ENCODE measurements at places on chromosomes 4 and X. TPM values are rescaled to one million over a fixed set of nuclear protein-coding genes. Genes with fewer than 3 reads are reported as not detected.
A peak's percentile ranks its signal among the peaks of the same experiment; 100 is the strongest.

GRCh38 chr4:8148159-8148558, 10.5 kb downstream of the ABLIM2 start:
- no peak for DNase-seq
- H3K36me3 ChIP-seq: no peaks in the 10 kb centered on the region
- H3K4me1 ChIP-seq: peaks cover 19% of the 10 kb centered on the region
- no peaks in the 10 kb centered on the region for H3K27me3 ChIP-seq
- no peak overlapping the region for H3K4me3 ChIP-seq

GRCh38 chr4:92035666-92036065, 268.1 kb upstream of the GRID2 start:
- H3K4me1 ChIP-seq: no peaks in the 10 kb centered on the region
- no peak overlapping the region for H3K27ac ChIP-seq
- DNase-seq: no peak

DNA sequence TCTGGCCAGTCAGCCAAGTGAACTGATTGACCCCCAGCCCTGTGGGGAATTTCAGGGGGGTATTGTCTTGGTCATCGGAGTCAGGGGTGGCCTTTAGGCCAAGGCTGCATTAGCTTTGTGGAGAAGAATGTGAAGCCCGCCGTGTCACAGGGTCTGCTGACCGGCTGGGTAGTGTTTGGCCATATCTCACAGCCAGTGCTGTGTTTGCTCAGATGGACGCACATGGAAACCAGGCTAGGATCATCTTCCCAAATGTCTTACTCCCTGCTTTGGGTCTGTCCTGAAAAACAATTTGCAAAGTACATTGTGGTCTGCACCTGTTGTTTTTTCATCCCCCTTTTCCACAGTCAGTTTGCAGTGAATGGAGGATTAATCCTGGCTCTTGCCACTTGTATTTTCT, 13.0 kb downstream of the TMEM164 start:
- DNase-seq: no peak
- H3K27me3 ChIP-seq: no peaks in the 10 kb centered on the region
- H3K4me1 ChIP-seq: peaks cover 21% of the 10 kb centered on the region
- H3K36me3 ChIP-seq: no peaks in the 10 kb centered on the region
- H3K27ac ChIP-seq: peak overlapping the region; percentile 96
- no peak overlapping the region for H3K4me3 ChIP-seq

Gene PPEF2
- not detected for total RNA-seq

GRCh38 chrX:57211906-57212305, 74.6 kb upstream of the FAAH2 start:
- no peaks in the 10 kb centered on the region for H3K27me3 ChIP-seq
- no peaks in the 10 kb centered on the region for H3K4me1 ChIP-seq
- H3K4me3 ChIP-seq: no peak overlapping the region

GRCh38 chr4:15738877-15739276, 36.0 kb downstream of the BST1 start:
- no peak for DNase-seq
- H3K4me3 ChIP-seq: no peak overlapping the region
- H3K36me3 ChIP-seq: no peaks in the 10 kb centered on the region
- H3K27me3 ChIP-seq: no peaks in the 10 kb centered on the region
- no peaks in the 10 kb centered on the region for H3K4me1 ChIP-seq

GRCh38 chrX:30659421-30659820, 6.2 kb downstream of the GK start:
- no peak overlapping the region for H3K4me3 ChIP-seq
- DNase-seq: peak; percentile 85
- no peaks in the 10 kb centered on the region for H3K36me3 ChIP-seq
- no peak overlapping the region for H3K27ac ChIP-seq
- H3K4me1 ChIP-seq: no peaks in the 10 kb centered on the region

DNA sequence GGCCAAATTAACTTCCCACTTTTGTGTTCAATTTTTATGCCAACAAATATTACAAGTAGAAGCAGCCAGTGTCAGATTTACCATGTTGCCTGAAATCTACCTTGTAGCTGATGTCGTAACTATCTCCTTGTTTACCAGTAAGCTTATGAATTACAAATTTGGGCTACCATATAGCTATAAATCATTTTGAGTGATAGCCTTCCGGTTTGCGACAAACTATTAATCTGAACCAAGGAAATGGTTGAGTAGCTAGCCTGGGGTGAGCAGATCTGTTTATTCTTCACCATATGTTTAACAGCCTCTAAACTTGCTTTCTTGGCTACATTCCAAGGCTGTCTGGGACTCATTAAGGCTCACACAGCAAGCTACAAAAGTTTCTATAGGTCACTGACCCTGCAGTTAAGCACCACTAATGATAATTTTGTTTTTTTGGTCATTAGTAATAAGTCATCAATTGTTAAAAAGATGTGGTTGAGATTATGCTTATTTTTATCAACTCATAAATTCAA, 218.7 kb upstream of the SPOCK3 start:
- H3K4me1 ChIP-seq: no peaks in the 10 kb centered on the region
- no peak overlapping the region for H3K27ac ChIP-seq
- no peaks in the 10 kb centered on the region for H3K27me3 ChIP-seq
- H3K36me3 ChIP-seq: no peaks in the 10 kb centered on the region
- DNase-seq: no peak

- DNase-seq: no peak
- no peak overlapping the region for H3K4me3 ChIP-seq
- H3K4me1 ChIP-seq: peaks cover 3% of the 10 kb centered on the region
- no peaks in the 10 kb centered on the region for H3K27me3 ChIP-seq
- no peak overlapping the region for H3K27ac ChIP-seq
Measured at GRCh38 chrX:42385730-42386129, 392.2 kb downstream of the PPP1R2C start.

Gene GAGE12F
- total RNA-seq: not detected

DNA sequence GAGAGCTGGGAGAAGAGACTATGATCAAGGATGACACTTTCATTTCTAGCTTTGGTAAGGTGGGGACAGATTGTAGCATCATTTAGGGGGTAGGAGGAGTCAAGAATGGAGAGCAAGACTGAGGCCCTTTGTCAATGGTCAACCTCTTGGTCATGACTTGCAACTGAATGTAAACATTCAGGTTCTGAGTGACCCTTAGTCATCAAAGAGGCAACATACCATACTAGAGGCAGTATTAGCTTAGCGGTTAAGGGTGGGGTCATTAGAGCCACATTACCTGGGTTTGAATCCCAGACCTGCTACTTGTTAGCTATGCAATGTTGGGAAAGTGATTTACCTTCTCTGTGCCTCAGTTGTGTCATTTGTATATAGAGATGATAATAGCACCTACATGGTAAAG, 76.5 kb downstream of the MED28 start:
- no peaks in the 10 kb centered on the region for H3K4me1 ChIP-seq
- no peak overlapping the region for H3K27ac ChIP-seq
- no peak for DNase-seq
- no peaks in the 10 kb centered on the region for H3K27me3 ChIP-seq

Gene MAGEA4
- total RNA-seq: not detected

Gene CFAP99
- not detected for total RNA-seq
